ENCODE measurements at places on chromosomes 6 and 20. TPM values are rescaled to one million over a fixed set of nuclear protein-coding genes. Genes with fewer than 3 reads are reported as not detected.
A peak's percentile ranks its signal among the peaks of the same experiment; 100 is the strongest.

Gene LPA
- total RNA-seq, result not detected

Gene OR2B6
- not detected for total RNA-seq

Gene TTLL9
- total RNA-seq, result not detected

DNA sequence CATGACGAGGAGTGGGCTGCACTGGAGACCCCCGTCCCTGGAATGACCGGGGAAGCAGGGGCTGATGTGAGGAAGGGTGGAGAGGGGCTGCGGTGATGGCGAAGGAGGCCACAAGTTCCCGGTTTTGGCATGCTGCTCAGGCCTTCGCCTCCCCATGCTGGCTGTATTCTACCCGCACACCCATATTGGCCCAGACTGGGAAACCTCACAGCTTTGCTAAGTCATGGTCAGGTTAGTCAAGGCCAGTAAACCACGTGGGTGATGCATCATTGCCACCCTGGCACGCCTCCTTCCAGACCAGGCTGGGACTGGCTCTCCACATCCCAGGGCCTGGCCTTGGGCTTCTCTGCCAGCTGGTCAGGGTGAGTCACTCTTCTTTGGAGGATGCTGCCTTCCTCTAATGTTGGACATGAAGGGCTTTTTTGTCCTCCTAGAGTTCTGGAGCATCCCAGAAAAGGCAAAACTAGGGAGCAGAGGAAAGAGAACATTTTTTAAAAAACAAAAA is 53.8 kb downstream of the PCNA start:
- DNase-seq, result peak; percentile 99

DNA sequence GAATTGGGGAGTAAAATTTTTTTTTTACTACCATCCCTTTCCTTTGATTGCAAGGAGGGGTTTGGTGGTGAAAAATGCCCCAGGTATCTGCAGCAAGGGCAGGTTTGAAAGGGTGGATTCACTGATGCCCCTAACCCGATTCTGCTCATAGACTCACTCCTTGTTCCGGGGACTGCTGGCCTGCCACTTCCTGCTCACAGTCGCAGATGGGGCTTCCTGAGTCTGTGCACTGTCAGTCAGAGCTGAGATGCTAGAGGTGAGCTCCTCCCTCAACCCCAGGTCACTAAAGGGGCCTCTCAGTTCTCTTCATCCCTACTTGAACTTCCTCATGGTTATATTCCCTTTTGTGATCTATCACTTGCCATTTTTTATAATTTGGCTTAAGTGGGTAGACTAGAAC is 357.9 kb downstream of the FARS2 start:
- DNase-seq, result no peak

- no peak for DNase-seq
These were observed 251.5 kb downstream of the TFAP2A start for GRCh38 chr6:10163203-10163962.

DNA sequence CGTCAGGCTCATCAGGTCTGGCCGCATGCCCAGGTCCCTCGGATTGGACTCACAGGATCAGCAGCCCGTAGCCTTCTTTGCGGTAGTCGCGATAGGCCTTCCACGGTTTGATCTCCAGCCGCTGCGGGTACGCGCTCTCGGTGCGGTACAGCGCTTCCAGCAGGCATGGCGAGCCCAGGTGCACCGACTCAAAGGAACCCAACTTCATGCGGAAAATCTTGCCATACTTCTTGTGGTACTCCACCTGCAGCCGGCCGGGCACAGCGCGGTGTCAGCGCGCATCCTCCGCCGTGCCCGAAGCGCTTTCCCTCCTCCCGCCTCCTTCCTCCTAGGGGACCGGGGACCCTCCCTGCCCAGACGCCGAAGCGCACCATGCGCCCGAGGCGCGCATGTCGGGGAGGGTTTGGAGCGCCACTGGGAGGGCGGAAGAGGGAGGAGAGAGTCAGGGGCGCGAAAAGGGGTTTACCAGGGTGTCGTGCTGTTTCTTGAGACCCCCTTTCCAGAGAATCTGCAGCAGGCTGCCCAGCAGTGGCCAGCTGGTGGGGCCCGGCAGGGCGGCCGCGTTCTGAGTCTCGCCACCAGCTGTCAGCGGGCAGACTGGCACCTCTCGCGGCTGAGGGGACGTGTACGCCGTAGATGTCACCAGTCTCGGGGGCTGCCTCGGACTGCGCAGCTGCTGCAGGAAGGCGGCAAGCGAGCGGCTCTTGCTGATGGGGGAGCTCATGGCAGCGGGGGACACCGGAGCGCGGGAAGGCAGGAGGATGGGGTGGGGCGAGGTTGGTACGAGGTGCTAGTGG is 732 bp downstream of the CYP24A1 start:
- DNase-seq, result no peak

GRCh38 chr20:53002786-53003185 is 30.6 kb downstream of the TSHZ2 start:
- no peak for DNase-seq

DNA sequence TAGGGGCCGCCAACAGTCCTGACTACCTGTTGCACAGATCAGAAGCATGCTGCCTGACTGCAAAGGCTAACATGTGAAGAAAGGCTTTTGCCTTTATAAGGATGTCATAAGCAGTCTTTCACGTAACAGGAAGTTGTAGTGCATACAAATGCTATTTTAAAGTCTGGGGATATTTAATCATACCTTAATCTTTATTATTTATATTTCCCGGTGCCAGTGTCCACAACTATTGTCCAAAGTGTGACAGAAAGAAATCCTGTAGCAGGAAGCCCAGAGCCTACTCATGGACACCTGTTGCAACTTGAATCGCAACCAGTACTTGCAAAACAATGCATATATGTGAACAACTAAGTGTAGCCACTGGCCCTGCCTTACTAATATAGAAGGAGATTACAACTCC is 235.8 kb downstream of the ALDH8A1 start:
- DNase-seq, result no peak
